ENCODE measurements at places on chromosomes 16 and 17.

DNA sequence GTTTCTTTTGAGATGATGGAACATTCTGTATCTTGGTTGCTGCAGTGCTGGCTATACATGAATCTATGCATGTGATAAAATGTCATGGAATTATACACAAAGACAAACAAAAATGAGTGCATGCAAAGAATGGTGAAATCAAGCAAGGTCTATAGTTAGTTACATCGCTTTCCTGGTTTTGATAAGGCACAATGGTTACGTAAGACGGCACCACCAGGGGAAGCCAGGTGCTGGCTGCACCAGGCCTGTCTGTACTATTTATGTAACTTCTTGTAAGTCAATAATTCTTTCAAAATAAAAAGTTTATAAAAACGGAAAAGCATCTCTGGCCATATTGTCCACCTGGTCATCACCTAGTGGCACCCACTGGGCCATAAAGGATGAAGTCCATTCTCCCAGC is 46.5 kb downstream of the ARHGAP27 start:
- DNase-seq: no peak

- DNase-seq: no peak
These were observed 8.5 kb upstream of the P2RX1 start for GRCh38 chr17:3924512-3925350.

GRCh38 chr17:18968945-18969887 is 17.3 kb downstream of the SLC5A10 start:
- no peak for DNase-seq

DNA sequence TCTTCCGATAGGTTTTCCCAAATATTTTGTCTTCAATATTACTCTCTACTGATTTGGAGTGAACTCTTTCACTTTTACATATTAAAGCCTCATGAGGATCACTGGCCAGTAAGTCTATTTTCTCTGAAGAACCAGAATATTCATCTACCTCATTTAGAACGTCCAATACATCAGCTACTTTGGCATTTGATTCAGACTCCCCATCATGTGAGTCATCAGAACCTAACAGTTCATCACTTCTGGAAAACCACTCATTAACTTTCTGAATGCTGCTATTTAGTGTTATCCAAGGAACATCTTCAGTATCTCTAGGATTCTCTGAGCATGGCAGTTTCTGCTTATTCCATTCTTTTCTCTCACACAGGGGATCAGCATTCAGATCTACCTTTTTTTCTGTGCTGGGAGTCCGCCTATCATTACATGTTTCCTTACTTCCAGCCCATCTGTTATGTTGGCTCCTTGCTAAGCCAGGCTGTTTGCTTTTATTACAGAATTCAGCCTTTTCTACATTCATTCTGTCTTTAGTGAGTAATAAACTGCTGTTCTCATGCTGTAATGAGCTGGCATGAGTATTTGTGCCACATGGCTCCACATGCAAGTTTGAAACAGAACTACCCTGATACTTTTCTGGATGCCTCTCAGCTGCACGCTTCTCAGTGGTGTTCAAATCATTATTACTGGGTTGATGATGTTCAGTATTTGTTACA is 30.9 kb downstream of the BRCA1 start:
- no peak for DNase-seq

GRCh38 chr16:1007284-1007850 is 25.8 kb downstream of the SOX8 start:
- no peak for DNase-seq

DNA sequence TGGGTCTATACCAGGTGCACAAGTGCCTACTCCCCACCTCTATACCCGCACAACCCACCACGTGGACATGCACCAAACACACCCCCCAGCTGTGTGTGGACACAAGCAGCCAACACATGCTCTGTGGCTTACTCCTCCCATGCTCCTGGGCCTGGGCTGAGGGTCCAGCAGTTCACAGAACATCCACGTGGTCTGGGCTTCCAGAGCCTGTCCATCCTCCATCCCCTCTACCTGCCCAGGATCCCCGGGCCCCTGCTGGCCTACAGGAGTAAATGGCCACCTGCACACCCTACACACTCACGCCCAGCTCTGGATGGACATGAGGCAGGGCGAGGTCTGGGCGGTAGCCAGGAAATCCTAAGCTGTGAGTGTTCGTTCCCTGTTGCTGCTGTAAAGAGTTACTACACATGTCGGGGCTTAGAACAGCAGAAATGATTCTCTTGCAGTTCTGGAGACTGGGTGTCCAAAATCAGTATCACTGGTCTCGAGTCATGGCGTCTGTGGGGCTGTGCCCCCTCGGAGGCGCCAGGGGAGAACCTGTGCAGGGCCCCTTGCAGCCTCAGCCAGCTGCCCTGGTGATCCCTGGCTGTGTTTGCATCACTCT is 15.0 kb upstream of the RAI1 start:
- DNase-seq: no peak

DNA sequence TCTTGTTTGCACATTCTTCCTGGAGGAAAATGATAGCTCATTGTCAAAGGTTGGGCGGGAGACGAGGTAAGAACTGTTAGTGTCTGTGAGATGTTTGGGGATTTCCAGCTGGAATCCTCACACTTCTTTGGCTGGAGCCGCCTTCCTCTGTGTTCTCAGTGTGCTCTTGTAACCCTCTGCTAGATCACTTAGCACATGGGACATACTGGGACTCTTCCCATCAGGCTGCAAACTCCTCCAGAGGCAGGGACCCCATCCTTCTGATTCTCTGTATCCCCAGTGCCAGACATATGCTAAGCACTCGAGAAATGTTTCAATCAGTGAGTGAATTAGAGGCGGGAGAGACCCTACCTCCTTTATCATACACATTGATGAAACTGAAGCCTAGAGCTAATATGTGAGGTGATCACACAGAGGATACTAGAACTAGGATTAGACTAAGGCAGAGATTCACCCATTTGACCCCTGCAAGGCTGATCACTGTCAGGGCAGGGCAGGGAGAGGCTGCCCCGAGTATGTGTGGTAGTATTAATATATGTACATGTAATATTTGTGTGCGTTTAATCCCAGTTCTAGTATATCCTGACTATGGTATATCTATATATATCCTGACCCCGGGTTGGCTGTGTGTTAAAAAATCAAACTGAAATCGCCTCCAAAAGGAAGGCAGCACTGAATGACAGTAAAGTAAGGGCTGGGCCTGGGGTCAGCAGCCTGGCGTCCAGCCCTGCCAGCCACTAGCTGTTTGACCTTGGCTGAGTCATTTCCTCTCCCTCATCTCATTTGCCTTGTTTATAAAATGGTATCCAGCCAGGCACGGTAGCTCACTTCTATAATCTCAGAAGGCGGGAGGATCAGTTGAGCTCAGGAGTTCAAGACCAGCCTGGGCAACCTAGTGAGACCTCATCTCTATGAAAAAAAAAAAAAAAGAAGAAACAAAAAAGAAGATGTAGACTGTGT is 75.5 kb upstream of the TBX2 start:
- no peak for DNase-seq

- no peak for DNase-seq
These were observed 16.2 kb downstream of the KRABD2 start for GRCh38 chr17:8360260-8360659.

All from amygdala (tissue), 56 donors.